ENCODE measurements at places on chromosomes 4 and X.

GRCh38 chr4:11698033-11698432 lies 269.3 kb upstream of the HS3ST1 start:
- no peak for DNase-seq

DNA sequence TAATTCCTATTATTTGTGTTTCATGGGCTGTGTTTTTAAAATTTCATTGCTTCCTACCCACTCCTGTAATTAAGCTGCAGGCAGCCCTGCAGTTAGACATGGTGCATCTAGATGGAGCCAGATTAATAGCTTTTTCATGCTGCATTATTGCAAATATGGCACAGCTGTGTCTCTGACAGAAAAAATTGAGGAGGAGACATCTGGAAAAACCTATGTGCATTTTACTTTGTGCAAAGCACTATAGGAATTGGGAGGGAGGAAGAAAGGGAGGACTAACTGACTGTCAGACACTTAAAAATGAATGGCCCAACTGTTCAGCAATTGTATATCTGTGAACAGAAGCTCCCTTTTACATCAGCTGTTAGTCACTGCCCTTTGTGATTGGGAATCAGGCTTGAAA lies 8.1 kb upstream of the RPGR start:
- DNase-seq, result peak; percentile 4

GRCh38 chr4:159545556-159545955 lies 442.7 kb downstream of the RAPGEF2 start:
- DNase-seq, result no peak

- peak; percentile 22 for DNase-seq
These were observed 13.1 kb upstream of the EOLA1 start for GRCh38 chrX:149527705-149528104.

DNA sequence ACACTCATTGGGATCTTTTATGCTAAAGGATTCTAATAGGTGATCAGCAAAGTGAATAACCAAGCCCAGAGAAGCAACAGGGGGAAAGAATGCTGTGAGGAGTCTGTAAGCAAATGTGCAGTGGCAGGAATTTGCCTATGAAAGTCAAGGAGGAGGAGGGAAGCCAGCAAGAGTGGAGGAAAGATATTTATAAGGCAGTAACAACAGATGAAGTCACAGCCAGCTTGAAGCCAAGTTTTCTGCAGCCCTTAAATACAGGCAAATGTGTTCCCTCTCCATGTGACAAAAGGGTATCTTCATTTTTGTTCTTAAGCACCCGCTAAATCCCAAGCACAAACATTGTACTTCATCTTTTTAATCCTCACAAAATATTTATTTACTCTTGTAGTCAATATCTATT lies 275.0 kb upstream of the CLNK start:
- DNase-seq, result no peak

Data from NCI-H1092 treated with DMSO at 0.1 percent for 48 hours (cell line).